ENCODE measurements at places on chromosomes 2 and 18. TPM values are rescaled to one million over a fixed set of nuclear protein-coding genes. Genes with fewer than 3 reads are reported as not detected.
A peak's percentile ranks its signal among the peaks of the same experiment; 100 is the strongest.

GRCh38 chr2:56130463-56131070, 53.2 kb upstream of the CCDC85A start:
- no peaks in the 10 kb centered on the region for H3K27me3 ChIP-seq
- DNase-seq = peak; percentile 38
- peaks cover 40% of the 10 kb centered on the region for H3K4me1 ChIP-seq
- H3K4me3 ChIP-seq = no peak overlapping the region
- H3K27ac ChIP-seq = no peak overlapping the region
- no peaks in the 10 kb centered on the region for H3K36me3 ChIP-seq

Gene SP140L
- 0.34 TPM for total RNA-seq

Gene PSTPIP2
- total RNA-seq = 0.20 TPM

Gene LRATD1
- 19.4 TPM for total RNA-seq

Gene GALNT5
- total RNA-seq = 0.10 TPM
